ENCODE measurements at places on chromosomes 6 and 20.

DNA sequence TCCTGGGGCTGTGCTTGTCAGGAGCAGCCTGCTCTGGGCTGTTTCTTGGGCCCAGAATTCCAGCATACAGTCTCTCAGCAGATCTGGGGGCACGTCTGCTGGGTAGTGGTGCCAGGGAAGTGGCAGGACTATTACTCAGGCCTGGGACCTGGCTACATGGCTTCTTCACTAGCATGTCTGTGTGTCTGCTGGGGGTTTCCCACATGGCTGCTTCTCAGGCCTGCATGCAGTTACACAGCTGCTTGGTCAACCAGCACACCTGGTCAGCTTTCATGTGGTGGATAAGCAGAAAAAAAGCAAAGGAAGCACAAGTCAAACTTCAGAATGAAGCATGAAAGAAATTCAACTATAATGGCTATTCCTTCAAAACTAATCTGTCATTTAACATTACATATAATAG is 316.2 kb upstream of the NOX3 start:
- DNase-seq: no peak
- no peaks in the 10 kb centered on the region for H3K27me3 ChIP-seq
- H3K36me3 ChIP-seq: no peaks in the 10 kb centered on the region
- no peak overlapping the region for H3K4me3 ChIP-seq
- no peak overlapping the region for H3K27ac ChIP-seq

DNA sequence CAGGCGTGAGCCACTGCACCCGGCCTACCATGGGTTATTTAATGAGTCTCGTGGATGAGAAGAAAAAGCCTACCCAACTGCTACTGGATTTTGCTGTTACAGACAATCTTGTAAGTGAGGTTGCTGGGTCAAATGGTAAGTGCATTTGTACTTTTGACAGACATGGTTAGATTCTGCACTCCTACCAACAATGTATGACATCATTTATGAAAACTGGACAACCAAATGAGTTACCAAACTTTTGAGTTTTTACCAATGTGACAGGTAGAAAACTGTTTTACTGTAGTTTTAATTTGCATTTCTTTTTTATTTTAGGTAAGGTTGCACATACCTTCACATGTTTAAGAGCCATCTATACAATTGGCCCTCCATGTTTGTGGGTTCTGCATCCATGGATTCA is 48.2 kb downstream of the PDSS2 start:
- no peaks in the 10 kb centered on the region for H3K4me1 ChIP-seq
- no peaks in the 10 kb centered on the region for H3K36me3 ChIP-seq
- H3K27me3 ChIP-seq: no peaks in the 10 kb centered on the region

DNA sequence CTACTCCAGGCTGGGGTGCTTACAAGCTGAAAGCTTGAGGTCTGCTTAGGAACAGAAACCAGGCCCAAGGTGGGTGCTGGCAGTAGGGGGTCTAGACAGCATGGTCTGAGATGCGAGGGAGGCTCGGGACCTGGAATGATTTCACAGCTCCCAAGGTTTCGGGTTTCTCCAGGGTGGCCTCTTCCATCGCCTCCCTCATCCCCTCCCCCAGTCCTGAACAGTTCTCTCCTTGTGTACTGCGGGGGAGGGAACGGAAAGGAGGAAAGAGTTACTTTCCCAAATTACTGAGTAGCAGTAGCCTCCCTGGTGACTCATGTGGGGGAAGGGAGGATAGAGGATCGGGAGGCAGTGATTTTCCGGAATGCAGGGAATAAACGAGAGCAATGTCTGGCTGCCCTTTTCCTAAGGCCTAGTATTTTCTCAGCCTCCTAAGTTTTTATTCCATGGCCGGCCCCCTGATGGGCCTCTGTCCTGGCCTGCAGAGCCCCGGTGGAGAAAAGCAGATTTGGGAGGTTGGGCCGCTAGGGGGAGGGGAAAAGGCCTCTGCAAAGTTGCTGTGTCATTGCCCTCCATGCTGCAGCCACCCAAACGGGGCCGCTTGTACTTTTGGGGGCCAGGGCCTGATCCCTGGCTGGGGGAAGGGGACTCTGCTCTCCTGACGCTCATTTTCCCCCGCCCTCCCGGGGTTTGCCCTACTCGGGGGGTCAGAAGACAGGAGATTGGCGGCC is 1.5 kb downstream of the BRD2 start:
- H3K4me3 ChIP-seq: peak overlapping the region; percentile 95
- no peaks in the 10 kb centered on the region for H3K4me1 ChIP-seq
- peak overlapping the region; percentile 54 for H3K27ac ChIP-seq
- no peaks in the 10 kb centered on the region for H3K27me3 ChIP-seq
- no peak for DNase-seq

DNA sequence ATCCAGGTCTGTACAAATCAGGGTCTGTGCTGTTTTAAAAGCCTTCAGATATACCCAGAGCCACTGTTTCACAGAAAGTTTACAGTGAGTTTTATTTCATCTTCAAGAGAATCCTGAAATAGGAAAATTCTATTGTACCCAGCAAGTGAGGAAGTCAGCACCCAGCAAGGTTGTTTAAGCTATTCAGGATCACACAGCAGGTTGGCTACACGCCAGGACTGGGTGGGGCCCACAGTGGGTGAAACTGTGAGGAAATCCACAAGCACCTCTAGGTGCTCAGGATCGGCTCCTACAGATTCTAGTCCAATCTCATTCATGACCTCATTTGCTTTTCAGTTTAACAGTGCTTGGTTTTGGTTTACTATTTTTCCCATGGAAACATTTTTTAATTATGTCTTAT is 128.9 kb downstream of the SYNDIG1 start:
- no peaks in the 10 kb centered on the region for H3K27me3 ChIP-seq

- no peak overlapping the region for H3K4me3 ChIP-seq
- H3K27me3 ChIP-seq: no peaks in the 10 kb centered on the region
- DNase-seq: no peak
- H3K27ac ChIP-seq: no peak overlapping the region
Measured at GRCh38 chr6:127103482-127103881, 15.0 kb upstream of the RSPO3 start.

GRCh38 chr6:127453845-127454619 is 5.2 kb downstream of the KIAA0408 start:
- H3K27me3 ChIP-seq: no peaks in the 10 kb centered on the region
- peaks cover 2% of the 10 kb centered on the region for H3K4me1 ChIP-seq
- H3K27ac ChIP-seq: no peak overlapping the region
- no peak for DNase-seq

GRCh38 chr20:31505903-31506302 is 8.3 kb upstream of the HM13 start:
- no peaks in the 10 kb centered on the region for H3K27me3 ChIP-seq
- no peaks in the 10 kb centered on the region for H3K4me1 ChIP-seq
- H3K27ac ChIP-seq: no peak overlapping the region
- no peak overlapping the region for H3K4me3 ChIP-seq
- no peaks in the 10 kb centered on the region for H3K36me3 ChIP-seq
- DNase-seq: no peak

DNA sequence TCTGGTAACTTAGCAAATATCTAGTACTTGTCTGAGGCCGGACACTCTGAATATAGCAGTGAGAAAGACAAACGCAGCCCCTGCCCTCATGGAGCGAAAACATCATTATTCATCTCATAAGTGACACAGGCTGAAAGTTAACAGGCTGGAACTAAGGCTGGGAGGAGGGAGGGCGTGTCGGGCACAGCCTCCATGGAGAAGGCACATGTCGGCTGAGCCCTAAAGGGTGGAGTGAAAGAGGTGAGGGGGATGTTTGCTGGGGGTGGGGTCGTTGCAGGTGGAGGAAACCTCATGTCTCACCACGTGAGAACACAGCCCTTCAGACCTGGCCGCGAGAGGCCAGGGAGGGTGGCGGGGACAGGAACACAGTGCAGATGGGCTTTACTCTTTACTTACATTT is 108.8 kb upstream of the FOXC1 start:
- H3K27me3 ChIP-seq: no peaks in the 10 kb centered on the region
- no peak overlapping the region for H3K4me3 ChIP-seq
- H3K27ac ChIP-seq: no peak overlapping the region
- peaks cover 5% of the 10 kb centered on the region for H3K4me1 ChIP-seq

DNA sequence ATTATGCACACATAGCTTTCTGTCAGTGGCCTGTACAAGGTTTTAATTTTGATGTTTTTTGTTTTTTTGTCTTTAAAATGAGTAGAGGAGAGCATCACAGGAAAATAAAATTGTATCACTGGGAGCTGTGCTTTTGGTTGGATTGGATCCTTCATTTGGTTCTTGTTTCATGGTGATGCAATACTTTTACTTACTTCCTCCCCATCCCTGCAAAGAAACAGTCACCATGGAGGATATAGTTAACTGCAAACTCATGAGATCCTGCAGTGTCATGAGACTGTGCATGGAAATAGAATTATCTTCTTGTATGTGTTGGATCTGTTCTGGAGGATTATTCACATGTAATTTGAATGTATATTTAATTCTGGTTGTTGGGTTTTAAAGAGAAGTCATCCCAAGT is 122.3 kb downstream of the JARID2 start:
- H3K4me3 ChIP-seq: no peak overlapping the region
- no peaks in the 10 kb centered on the region for H3K27me3 ChIP-seq
- DNase-seq: no peak
- H3K36me3 ChIP-seq: no peaks in the 10 kb centered on the region

DNA sequence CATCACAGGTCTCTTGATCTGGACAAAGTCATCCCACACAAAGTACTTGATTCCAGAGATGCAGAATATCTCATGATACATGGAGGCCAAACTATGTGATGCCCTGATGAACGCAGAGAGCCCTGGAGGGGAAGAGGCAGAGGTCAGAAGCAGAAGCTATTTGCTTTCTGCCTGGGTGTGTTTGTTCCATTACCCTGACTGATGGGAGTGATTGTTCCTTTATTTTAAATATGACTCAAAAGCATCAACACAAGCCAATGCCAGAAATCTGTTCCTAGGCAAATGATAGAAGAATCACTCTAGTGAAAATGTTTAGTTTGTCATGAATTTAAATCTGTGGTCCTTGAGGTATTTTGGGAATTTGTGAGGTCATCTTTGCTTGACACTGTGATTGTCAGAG is 54.7 kb upstream of the GGTLC1 start:
- H3K4me3 ChIP-seq: no peak overlapping the region
- no peaks in the 10 kb centered on the region for H3K27me3 ChIP-seq
- H3K27ac ChIP-seq: no peak overlapping the region
- H3K36me3 ChIP-seq: no peaks in the 10 kb centered on the region
- no peaks in the 10 kb centered on the region for H3K4me1 ChIP-seq
- DNase-seq: no peak

GRCh38 chr6:154071236-154071635 is 32.2 kb downstream of the OPRM1 start:
- no peaks in the 10 kb centered on the region for H3K36me3 ChIP-seq
- no peak overlapping the region for H3K4me3 ChIP-seq
- no peak for DNase-seq
- no peak overlapping the region for H3K27ac ChIP-seq

- H3K4me3 ChIP-seq: no peak overlapping the region
- no peaks in the 10 kb centered on the region for H3K4me1 ChIP-seq
- DNase-seq: no peak
- no peaks in the 10 kb centered on the region for H3K36me3 ChIP-seq
- no peaks in the 10 kb centered on the region for H3K27me3 ChIP-seq
- no peak overlapping the region for H3K27ac ChIP-seq
Measured at GRCh38 chr6:133501675-133502270, 260.6 kb downstream of the EYA4 start.
